Activated CD8-positive, alpha-beta memory T cell treated with anti-CD3 and anti-CD28 coated beads, Interleukin-2, amount 10 ng/mL, durations not matched to agents 7 days and 5 days (primary cell): ENCODE measurements at places on chromosomes 13 and 19. TPM values are rescaled to one million over a fixed set of nuclear protein-coding genes. Genes with fewer than 3 reads are reported as not detected.

ZNF699 gene
- total RNA-seq: 6.7 TPM

CGB3 gene
- total RNA-seq: not detected

IGFL4 gene
- not detected for total RNA-seq

SELENOV gene
- total RNA-seq: not detected

PINLYP gene
- 19.7 TPM for total RNA-seq

KL gene
- 0.23 TPM for total RNA-seq

FUT3 gene
- total RNA-seq: not detected

MKNK2 gene
- 196 TPM for total RNA-seq

ZNF808 gene
- 33.9 TPM for total RNA-seq

PPM1N gene
- 4.5 TPM for total RNA-seq
